ENCODE measurements at places on chromosomes 6 and 20. TPM values are rescaled to one million over a fixed set of nuclear protein-coding genes. Genes with fewer than 3 reads are reported as not detected.

The CEP85L gene
- 15.4 TPM for total RNA-seq

The TNXB gene
- total RNA-seq = 10.5 TPM

The TREML2 gene
- total RNA-seq = 15.1 TPM

The ENPP5 gene
- 2.4 TPM for total RNA-seq

The ALDH8A1 gene
- total RNA-seq = not detected

Data from OCI-LY7 (cell line).